ENCODE measurements at places on chromosomes 1 and 21.
A peak's percentile ranks its signal among the peaks of the same experiment; 100 is the strongest.

DNA sequence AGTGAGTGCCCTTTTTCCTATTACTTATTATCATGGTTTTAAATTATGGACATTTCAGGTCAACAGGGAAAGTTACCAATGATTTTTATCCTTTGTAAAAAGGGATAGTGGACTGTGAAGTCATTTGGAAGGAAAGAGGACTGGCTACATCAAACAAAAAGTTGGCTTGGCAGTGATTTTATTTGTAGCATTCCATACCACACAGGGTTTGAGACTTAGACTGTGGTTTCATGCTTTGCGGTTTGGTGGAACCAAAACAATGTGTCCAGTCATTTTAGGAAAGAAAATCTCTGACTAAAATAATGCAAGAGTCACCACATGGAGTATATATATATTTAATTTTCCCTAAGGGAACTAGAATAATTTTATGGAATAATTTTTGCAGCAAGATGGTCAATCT, 239.5 kb downstream of the HMCN1 start:
- no peak for DNase-seq

GRCh38 chr1:194813096-194813495, 1626.7 kb upstream of the B3GALT2 start:
- DNase-seq, result no peak

DNA sequence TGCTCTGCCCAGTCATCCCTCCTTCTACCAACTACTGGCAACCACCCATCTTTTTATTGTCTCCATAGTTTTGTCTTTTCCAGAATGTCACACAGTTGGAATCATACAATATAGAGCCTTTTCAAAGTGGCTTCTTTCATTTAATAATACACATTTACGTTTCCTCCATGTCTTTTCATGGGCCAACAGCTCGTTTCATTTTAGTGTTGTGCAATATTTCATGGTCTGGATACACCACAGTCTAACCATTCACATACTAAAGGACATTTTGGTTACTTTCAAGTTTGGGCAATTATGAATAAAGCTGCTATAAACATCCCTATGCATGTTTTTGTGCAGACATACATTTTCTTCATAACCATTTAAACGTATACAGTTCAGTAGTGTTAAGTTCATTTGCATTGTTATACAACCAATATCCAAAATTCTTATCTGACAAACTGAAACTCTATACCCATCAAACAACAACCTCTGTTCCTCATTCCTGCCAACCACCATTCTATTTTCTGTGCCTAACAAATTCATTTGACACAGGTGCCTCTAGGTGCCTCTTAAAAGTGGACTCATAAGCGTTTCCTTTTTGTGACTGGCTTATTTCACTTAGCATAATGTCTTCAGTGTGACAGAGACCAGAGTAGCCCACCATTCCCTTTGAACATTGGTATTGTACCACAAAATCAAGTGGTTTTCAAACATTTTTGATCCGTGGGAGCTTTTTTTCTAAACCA, 138.1 kb downstream of the NR5A2 start:
- DNase-seq, result no peak

DNA sequence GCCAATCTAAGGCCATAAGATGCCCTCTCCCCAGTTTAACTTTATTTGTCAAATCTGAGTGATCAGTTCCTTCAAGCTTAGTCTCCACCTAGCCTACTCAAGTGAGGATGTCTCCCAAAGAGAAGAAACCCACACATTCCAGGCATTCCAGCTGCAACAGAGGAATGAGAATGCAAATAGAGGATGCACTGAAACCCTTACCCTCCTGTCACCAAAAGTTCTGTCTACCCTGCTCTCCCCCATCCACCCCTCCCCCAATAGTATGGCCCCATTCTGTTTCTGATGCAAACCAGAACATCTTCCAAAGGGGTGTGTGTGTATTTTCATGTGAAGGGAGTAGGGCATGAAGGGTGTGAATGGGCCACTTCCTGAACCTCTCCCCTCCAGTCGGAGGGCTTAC, 3.0 kb downstream of the DUSP23 start:
- DNase-seq, result no peak

DNA sequence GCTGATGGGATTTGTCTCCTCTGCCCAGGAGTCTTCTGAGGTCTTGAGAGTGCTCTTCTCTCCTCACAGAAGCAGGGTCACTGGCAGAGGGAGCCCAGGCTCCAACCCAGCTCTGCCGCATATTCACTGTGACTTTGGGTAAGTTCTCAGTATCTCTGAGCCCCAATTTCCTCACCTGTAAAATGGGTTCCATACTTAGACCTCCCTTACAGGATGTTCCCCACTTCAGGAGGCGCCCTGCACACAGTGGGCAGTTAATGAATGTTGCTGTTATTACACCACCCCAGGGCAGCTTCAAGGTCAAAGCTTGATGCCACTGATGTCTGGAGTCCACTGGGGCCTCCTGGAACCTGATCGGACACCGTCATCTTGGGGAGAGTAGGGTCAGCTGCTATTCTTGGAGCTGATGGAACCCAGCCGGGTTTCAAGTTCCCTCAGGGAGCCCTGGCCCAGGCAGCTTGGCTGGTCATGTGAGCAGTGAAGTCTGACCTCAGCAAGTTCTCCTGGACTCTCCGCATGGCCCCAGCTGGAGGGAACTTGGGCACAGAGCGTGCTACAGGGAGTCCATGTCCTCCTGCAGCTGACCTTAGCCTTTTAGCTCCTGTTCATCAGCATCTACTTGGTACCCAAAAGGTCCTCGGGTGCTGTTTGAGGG, 21.8 kb downstream of the COA7 start:
- DNase-seq, result peak; percentile 45

- DNase-seq, result peak; percentile 60
Measured at GRCh38 chr1:229342656-229343569, at the start of gene CCSAP. CCSAP (minus strand) TSS chr1:229343047; CDS start chr1:229342465, 582 bp downstream.

- DNase-seq, result no peak
Measured at GRCh38 chr21:32884062-32884461, 112.5 kb upstream of the PAXBP1 start.

DNA sequence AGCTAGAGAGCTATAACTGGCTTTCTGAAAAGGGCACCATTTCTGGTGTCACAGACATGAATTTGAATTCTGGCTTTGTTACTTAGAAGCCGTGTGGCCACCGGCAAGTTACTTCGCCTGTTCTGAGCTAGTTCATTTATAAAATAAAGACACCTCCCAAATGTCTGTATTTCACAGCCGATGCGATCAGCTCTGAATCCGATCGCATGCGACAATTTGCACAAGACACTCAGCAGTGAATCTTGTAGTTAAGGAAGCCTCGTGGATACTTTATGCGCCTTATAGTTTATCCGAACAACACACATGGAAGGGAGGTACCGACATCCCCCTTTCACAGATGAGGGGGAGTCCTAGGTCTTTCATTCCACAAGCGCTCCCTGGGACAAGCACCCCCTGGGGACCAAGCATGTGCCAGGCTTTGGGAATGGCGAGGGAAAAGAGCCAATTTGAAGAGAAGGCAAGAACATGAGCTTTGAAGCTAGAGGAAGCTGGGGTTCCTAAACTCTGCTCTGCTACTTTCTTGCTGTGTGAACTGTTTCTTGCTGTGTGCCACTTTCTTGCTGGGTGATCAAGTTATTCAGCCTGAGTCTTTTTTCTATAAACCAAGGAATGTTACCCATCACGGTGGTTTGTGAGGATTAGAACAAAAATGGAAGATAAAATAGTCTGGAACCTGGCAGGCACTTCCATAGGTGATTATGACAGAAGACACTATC, 3.9 kb downstream of the ID3 start:
- no peak for DNase-seq

DNA sequence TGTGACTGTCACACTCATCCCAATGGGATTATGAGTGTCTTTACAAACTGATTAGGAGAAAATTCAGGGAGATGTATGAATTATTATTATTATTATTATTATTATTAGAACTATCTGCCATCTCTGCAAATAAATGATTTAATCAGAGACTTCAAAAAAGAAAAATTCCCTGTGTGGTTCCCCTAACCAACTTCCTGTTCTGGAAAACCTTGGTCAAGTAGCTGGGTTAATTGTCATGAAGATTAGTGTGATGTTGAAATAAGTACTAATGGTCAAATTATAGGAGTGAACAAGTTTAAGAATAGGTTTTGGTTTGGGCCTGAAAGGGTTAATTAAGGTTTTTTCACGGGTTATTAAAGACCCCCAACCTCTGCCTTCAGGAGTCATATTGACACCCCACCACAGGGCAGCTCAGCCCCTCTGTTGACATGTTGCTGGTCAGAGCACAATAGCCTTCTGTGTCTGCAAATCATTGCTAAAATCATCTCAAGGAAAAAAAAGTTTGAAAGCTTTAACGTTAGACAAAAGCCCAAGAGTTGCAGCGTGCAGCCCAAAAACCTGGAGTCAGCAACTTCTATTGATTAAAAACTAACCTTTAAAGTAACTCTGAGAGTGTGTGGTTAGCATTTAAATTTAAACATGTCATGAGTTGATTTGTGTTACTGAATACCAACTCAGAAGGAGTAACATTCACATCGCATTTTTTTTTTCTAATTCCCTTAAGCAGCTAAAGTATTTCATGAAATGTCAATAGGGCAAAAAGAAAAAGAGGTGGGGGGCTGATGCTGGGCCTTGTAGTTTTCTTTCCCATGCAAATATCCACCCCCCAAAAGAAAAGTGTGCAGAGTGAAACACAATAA, 272.5 kb downstream of the TM2D1 start:
- DNase-seq, result no peak

DNA sequence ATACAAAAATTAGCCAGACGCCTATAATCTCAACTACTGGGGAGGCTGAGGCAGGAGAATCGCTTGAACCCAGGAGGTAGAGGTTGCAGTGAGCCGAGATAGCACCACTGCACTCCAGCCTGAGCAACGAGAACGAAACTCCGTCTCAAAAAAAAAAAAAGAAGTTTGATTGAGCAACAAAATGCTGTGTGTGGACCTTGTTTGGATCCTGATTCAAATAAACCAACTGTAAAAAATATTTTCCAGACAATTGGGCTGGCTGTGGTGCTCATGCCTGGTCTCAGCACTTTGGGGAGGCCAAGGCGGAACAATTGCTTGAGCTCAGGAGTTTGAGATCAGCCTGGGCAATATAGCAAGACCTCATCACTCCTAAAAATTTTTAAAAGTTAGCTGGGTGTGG, 16.8 kb downstream of the PTAFR start:
- DNase-seq, result no peak

DNA sequence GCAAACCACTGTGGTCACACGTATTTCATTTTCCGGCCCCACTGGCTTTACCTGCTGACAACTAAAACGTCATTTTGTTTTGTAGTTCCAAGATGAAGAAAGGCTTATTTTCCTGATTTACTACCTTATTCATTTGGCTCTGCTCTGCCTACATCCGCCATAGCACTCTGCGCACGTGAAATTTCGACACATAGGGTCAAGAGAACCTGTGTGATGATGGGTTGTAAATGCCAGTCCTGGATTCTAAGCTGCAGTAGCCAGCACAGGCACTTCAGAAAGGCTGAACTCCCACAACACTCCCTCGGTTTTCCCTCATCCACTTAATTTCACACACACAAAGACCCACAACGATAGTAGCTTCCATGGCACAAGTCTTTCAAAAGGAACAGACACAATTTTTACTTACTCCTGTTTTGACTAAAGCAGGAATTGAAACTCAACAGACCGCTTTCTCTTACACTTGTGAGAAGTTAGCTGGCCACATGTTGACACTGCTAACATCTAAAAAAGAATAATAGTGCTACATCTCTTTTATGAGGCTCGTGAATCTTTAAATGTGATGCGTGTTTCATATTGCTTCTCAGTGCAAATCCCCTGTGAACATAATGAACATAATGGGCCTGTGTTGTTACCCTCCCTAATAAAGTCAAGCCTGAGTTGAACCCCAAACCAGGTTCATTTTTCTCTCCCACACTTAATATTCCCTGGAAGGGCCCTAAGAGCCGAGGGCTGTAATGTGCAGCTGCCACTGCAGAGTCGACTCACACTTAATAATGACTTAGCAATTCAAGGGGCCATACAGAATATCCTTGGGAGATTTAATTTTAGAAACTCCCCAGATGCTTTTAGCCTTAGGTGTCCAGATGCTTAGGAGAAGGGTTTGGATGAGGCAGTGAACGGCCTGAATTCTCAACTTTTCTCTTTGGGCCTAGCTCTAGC, 1.5 kb upstream of the RUNX1 start:
- no peak for DNase-seq

GRCh38 chr1:160800645-160801408, 4.9 kb downstream of the LY9 start:
- DNase-seq, result no peak

- no peak for DNase-seq
Measured at GRCh38 chr21:46028573-46029091, 47.1 kb downstream of the COL6A1 start.

GRCh38 chr1:203323587-203323986, 18.3 kb downstream of the BTG2 start:
- DNase-seq, result no peak

- DNase-seq, result no peak
Measured at GRCh38 chr1:81432059-81432458, 368.7 kb upstream of the ADGRL2 start.

- DNase-seq, result no peak
Measured at GRCh38 chr21:34922479-34922878, 126.6 kb downstream of the RUNX1 start.

DNA sequence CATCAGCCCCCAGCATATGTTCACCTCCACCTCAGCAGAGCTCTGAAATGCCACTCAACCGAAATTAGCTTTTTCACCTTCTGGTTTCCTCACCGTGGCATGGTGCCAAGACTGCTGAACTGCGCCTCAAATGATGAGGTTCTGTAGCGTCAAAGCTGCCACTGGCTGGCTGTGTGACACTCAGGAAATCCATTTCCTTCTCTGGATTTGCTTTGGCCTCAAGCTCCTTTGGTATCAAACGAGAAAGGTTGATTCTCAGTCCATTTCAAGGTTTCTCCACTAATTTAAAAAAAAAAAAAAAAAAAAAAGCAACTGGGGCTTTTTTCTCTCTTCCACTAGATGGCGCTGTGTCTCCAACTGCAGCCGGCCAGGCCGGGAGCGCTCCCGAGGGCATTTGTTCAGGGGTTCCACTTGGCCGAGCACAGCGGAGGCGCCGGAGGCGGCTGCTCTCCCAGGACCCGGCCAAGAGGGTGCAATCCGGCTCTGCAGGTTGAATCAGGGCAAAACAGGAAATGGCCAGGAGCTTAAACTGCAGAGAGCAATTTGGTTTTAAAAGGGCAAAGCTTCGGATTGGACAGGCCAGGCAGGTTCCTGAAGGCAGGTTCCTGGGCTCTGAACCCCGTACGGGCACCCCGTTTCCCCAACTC, 26.5 kb upstream of the PLA2G2C start:
- DNase-seq, result peak; percentile 35

- no peak for DNase-seq
Measured at GRCh38 chr1:196355206-196355786, 252.9 kb downstream of the KCNT2 start.

GRCh38 chr1:7596126-7596965, 174.8 kb upstream of the VAMP3 start:
- no peak for DNase-seq

DNA sequence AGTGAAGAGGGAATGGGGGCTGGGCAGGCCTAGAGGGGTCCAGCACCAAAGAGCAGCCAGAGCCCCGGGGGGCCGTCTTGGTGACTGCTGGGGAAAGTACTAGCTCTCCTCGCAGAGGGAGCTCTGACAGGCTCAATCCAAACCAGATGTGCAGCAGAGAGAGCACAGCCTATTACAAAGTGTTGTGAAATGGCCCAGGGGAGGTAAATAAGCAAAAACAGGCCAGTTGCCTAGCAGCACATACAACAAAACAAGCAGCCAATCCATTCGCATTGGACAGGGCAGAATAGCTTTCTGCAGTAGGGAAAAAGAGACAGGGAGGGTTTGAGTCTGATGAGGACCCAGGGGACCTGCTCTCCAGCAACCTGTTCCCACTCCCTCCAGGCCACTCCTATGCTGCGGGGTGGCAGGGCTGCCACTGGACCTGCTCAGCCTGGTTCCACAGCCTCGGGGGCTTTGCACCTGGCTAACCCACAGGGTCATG, 239.6 kb upstream of the FGGY start:
- DNase-seq, result no peak

All from amygdala (tissue), 56 donors.